ENCODE measurements at places on chromosomes 7 and 10.

DNA sequence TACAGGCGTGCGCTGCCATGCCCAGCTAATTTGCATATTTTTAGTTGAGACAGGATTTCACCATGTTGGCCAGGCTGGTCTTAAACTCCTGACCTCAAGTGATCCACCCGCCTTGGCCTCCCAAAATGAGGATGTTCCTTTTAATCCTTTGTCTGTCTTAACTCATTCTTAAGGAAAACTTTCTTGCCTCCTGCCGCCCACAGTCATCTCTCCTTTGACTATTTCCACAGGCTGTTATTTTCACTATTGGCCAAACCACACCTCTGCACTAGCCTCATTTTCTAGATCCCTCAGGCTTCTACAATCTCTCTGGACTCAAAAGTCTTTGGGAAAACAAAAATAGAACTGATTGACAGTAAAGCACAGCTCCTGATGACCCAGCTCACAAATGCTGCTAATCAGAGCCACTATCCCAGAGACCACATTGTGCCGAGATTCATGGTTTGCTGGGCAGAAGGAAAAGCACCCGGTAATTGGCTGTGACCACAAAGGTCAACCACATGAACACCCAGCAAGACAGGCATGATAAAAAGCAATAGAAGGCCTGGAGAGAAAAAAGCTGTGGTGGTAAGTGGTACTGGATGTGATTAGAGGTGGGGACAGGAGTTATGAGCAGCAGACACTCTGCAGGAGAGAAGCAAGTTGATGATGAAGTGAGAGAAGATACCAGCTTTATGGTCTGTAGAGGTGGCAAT lies 44.1 kb upstream of the ZNRF2 start:
- no peak for DNase-seq

GRCh38 chr7:108455551-108455997 lies 662 bp downstream of the NRCAM start:
- DNase-seq = no peak

DNA sequence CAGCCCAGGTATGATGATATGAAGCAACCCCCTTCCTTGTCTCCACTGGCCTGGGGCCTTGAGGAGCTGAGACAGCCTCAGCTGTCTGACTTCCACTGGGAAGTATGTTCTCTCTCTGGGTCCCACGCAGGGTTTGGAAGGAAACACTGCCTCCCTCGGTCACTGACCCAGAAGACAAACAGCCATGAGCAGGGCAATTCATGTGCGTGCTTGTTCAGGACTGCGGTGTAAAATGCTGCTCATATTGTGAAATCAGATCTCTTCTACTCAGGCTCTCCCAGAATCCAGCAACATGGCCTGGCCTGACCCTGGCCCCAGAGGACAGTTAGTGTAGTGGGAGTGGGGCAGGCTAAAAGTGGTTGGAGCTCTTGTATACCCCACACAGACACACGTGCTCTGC lies 2.8 kb downstream of the CLCN1 start:
- no peak for DNase-seq

DNA sequence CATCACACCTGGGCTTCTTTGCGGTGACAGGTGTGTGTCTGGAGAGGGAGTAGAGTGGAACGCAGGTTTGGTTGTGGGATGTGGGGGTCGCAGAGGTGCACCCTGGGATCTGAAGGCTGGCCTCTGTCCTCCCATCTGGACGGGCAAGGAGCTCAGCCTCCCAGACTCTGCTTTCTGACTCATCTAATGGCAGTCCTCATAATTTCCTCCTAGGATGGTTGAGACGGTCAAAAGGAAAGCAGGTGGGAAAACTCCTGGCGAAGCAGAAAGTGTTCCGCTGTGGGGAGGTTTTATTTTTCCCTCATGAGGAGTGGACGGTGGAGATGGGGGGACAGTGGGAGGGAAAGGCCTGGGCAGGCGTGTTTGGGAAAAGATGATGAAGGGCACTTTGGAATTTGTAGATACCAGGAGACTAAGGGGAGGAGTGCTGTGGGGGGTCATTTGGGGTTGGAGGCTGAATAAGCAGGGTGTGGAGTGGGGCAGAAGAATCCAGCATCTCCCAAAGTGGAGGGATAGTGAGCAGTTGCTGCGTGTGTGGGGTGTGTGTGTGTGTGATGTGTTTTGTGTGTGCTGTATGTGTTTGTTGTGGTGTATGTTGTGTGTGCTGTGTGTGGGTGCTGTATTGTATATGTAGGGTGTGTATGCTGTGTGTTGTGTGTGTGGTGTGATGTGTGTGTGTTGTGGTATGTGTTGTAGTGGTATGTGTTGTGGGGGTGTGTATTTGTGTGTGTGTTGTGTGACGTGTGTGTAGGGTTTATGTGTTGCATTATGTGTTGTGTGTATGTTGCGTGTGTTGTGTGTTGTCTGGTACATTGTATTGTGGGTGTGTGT lies 97.2 kb upstream of the PODXL start:
- DNase-seq = no peak

GRCh38 chr7:115910541-115911164 lies 119.9 kb downstream of the TFEC start:
- peak; percentile 16 for DNase-seq

DNA sequence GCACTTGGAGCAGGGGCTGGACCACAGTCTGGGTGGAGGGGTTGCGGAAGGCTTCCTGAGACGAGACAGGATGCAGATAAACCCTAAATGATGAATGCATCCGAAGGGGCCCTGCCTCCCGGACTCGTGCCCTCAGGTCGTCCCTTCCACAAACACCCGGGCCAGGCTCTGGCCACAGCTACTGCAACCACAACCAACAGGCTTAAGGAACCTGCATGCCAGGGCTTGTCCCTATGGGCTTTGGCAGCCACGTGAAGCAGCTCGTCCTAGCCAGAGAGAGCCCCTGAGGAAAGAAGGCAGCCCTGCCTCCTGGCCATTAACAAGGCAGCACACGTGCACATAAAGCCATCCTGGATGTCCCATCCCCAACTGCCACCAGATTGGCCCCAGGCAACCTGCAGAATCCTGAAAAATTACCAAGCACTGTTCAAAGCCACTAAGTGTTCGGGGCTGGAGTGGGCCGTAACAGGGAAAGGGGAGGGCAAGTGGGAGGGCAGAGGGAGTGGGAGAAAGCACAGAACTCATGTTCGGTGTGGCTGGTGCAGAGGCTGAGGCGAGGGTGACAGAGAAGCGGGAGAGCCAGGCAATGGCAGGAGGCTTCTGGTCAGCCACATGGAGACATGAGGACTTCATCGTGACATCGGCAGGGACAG lies 62.7 kb downstream of the MAD1L1 start:
- DNase-seq = no peak

GRCh38 chr7:121916211-121916610 lies 43.2 kb downstream of the PTPRZ1 start:
- DNase-seq = no peak

- no peak for DNase-seq
These were observed 12.4 kb downstream of the BCAP29 start for GRCh38 chr7:107592361-107593024.

DNA sequence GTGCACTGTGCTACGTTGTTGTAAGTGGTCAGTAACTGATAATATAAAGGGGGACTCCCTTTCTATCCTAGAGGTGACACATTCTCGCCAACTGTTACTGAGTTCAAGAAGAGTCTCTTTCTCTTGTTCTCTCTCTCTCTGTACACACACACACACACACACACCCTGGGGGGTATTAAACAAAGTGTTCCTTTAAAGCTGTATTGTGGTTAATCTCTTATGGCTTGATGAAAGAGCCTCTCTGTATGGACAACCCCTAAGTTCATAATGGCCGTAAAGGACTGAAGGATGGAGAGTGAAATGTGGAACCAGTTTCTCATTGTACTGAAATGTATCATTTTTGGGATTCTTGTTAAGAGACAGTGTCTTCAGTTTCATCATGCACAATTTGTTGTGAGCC lies 145.2 kb upstream of the BMPER start:
- DNase-seq = no peak

DNA sequence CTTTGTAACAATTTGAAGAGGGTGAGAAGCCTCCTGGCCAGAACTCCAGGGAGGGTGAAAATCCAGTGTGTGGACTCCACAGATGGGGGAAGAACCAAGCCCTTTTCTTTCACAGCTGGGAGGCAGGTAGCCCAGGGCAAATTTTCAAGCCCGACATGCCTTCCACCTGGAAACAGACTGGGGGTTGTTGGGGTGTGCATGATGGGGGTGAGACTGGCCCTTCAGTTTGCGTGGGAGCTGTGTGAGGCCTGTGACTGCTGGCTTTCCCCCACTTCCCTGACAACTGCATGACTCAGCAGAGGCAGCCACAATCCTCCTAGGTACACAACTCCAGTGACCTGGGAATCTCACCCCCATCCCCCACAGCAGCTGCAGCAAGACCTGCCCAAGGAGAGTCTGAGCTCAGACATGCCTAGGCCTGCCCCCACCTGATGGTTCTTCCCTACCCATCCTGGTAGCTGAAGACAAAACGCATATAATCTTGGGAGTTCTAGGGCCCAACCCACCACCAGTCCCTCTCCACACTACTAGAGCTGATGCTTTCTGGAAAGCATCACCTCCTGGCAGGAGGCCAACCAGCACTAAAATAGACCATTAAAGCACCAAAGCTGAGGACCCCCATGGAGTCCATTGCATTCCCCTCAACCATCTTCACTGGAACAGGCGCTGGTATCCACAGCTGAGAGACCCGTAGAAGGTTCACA lies 445.4 kb downstream of the TFEC start:
- no peak for DNase-seq

DNA sequence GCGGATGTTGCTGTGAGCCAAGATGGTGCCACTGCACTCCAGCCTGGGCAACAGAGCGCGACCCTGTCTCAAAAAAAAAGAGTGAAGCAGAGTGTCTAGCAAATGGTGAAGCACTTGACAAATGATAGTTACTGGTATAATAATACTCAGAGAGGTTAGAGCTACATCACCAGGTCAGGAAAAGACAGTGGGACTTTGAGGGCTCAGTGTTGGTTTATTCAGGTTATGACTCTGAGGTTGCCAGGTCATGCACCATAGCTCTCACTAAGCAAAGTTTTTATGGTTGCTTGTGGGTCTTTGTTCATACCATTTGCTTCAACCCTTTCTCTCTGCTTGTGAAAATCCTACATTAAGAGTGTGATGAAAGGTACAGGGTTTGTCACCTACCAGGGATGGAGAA lies 13.6 kb downstream of the MRPS33 start:
- DNase-seq = no peak

- DNase-seq = no peak
These were observed 163.9 kb upstream of the PPP1R3A start for GRCh38 chr7:114082642-114083165.

DNA sequence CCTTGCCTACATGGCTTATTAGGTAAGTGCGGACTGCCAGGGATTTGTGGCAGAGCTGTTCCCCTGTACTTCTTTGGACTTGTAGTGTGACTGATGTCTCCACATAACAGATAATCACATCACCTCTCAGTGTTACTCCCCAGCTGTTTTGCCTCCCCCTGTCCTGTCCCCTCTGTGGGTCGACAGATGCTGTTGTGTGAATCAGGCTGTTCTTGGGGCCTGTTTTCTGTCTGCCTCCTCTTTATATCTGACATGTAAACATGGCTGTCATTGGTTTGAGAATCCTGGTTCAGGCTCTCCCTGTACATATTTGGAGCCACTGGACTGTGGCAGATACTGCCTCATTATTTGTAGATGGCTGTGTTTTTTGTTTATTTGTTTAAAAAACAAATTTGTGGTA lies 22.7 kb downstream of the CCNY start:
- DNase-seq = no peak

DNA sequence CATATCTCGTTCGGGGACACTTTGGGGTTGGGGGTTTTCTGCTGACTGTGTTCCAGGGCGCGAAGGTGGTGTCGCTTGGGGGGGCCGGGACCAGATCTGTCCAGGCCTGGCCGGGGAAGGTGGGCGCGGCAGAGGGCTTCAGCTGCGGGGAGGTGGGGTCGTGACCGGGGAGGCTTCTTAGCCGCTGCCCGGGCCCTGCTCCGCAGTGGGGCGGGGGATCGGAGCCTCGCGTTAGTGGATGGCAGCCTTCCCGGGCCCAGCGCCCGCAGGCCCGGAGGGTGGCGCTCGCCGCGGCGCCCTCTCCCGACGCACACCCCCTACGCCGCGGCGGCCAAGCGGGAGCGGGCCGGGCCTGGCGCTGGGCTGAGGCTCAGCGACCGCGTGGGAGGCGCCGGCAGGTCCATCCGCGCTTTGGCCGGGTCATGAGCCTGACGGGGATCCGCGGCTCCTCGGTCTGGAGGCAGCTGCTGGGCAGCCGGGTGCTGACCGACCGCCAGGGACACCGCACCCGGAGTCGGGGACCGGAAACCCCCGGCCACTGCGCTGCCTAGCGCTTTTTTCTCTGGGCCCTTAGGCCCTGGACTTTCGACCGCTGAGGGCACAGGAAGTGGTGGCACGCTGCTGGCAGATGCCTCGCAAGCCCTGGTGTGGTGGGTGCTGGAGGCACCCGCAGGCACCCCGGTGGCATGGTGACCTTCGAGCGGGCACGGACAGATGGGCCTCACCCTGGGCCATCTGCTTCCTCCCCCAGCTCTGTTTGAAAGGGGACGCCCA lies 1.2 kb downstream of the AGAP3 start:
- DNase-seq = peak; percentile 21

DNA sequence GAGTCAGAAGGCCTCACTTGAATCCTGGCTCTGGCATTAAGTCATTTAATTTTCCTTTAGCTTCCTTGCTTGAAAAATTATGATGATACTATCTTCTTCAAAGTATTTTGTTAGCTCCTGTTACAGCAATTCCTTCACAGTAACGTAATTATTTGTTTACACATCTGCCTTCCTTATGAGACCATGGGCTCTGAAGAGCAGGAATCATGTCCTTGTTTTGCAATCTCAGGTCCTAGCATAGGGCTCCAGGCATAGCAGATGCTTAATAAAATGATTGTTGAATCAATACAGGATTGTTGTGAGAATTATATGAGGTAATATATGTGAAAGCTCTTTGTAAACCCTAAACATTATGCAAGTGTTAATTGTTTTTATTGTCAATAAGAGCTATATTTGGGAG lies 25.5 kb downstream of the KLHDC10 start:
- DNase-seq = no peak

GRCh38 chr10:31836569-31837406 lies 91.8 kb downstream of the ARHGAP12 start:
- DNase-seq = peak; percentile 4

GRCh38 chr10:74598891-74599566 lies 227.4 kb upstream of the KAT6B start:
- DNase-seq = no peak

- no peak for DNase-seq
These were observed 56.8 kb downstream of the SEMA3A start for GRCh38 chr7:84137812-84138211.

- DNase-seq = no peak
These were observed 224.8 kb downstream of the DNAJB9 start for GRCh38 chr7:108794466-108794865.

DNA sequence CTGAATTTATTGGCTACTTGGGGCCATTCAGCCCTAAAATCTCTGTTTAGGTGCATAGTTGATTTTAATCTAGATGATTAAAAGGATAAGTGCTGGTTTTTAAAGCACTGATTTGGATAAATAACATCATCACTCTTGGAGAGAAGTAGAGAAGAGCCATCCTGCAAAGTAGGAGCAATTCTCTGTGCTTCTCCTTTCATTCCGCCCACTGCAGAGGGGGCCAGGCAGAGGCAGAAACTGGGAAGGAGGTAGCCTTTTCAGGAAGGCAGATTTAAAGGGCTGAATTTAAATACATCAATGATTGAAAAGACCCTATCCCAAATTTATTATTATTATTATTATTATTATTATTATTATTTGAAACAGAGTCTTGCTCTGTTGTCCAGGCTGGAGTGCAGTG lies 14.1 kb downstream of the MAP3K8 start:
- DNase-seq = no peak

GRCh38 chr10:61683319-61683718 lies 20.6 kb downstream of the CABCOCO1 start:
- no peak for DNase-seq

- no peak for DNase-seq
These were observed 70.1 kb upstream of the RAB18 start for GRCh38 chr10:27433976-27434375.
